Left ventricle myocardium superior (tissue), 1 donor: ENCODE measurements at places on chromosomes 2 and 18. TPM values are rescaled to one million over a fixed set of nuclear protein-coding genes. Genes with fewer than 3 reads are reported as not detected.

CXCR4 gene
- total RNA-seq, result 3.6 TPM

NCKAP5 gene
- total RNA-seq, result 2.8 TPM

EML6 gene
- total RNA-seq, result 0.59 TPM

AGPS gene
- total RNA-seq, result 33.4 TPM

COLEC11 gene
- 2.1 TPM for total RNA-seq

ACOXL gene
- total RNA-seq, result 0.10 TPM

DNA sequence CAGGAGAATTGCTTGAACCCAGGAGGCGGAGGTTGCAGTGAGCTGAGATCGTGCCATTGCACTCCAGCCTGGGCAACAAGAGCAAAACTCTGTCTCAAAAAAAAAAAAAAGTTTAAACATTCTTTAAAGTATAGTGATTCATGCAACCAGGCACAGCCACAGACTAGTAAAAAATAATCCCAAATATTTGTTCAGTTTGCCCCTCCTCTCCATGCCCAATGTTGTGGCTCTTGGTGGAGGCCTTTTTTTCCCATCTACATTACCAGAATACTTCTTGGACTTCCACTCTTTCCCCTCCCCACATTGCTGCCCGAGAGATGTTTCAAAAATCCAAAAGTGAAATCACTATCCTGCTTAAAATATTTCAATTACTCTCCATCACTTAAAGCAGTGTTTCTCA, 5.1 kb upstream of the MALT1 start:
- DNase-seq, result no peak

GRCh38 chr2:68403199-68403644, 38.1 kb downstream of the PLEK start:
- DNase-seq, result no peak

- DNase-seq, result peak; percentile 69
Measured at GRCh38 chr18:23226930-23227725, 91.8 kb downstream of the CABLES1 start.

- no peak for DNase-seq
Measured at GRCh38 chr2:48114256-48114655, 208.0 kb upstream of the FBXO11 start.

GRCh38 chr2:85994421-85994777, 105.6 kb upstream of the ST3GAL5 start:
- no peak for DNase-seq
